GM04503 (cell line): ENCODE measurements at places on chromosomes 11 and 22.

DNA sequence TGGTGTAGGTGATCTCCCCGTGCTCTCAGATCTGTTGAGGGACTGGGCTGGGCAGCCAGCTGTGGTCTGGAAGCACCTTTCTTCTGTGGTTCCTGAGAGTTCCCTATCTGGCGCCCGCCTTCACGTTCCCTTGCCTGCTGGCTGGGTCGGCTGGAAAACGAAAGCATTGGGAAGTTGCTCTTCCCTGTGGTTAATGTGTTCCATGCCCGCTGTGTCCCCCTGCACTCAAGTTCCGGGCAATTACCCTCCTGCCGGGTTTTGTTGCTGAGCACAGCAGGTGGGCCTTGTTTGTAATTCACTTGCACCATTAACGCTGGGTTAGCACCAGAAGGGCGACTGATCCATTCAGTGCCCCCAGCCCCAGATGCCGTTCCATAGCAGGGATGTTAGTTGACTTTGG is 134.1 kb downstream of the GRIK4 start:
- DNase-seq, result no peak

GRCh38 chr22:23509571-23510302 is 70.4 kb downstream of the IGLL1 start:
- DNase-seq, result no peak

- no peak for DNase-seq
These were observed 13.2 kb downstream of the CD6 start for GRCh38 chr11:60984636-60985035.

DNA sequence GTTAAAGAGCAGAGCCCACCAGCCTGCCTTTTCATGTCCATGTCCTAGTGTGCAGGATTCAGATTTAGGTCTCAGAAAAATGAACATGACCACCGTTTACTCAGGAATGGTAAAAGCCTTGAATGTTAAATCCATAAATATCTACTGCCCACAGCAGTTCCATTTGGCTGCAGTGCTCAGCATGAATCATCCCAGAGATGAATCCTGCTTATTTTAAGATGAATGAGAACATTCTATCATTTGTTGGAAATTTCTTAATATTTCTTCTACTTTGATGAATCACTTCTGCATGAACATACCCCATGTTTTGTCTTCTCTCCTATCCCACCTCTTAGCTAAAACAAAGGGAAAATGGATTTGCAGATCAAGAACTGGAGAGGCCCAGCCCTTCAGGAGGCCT is 47.5 kb upstream of the AQP11 start:
- peak; percentile 22 for DNase-seq

GRCh38 chr11:6431861-6432260 is 8.9 kb downstream of the HPX start:
- DNase-seq, result peak; percentile 76

DNA sequence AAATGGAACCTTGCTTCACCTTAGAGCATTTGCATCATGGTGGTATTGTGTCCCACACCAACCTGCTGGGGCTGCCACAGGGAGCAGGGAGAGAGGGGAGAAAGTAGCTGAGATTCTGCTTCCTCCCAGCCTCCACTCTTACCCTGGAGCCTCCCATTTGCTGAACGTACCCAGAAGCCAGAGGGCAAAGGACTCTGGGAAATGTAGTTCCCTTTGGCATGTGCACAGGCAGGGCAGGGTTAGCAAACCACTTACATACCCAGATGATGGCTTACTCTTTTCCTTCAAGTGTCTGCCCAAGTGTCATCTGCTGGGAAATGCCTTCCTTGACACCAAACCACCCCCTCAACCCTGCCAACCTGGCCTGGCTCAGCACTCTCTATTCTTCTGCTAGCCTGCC is 16.9 kb downstream of the SMIM38 start:
- no peak for DNase-seq

DNA sequence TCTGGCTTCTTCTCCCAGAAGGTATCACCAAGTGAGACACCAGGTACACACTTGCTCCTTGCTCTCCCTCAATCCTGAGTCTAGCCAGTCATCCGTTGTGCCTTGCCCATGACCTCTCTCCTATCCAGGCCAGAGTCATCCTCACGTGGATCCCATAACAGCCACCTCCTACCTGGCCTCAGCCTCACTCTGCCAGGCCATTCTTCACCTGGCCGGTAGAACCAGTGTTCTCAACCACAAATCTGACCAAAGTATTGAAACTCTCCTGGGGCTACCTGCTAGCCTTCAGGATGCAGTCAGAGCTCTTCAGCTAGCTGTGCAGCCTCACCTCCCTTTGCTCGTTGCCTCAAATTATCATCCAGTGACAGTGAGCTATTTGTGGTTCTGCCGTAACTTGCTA is 37.7 kb downstream of the CHRDL2 start:
- DNase-seq, result no peak

GRCh38 chr11:106475181-106475580 is 397.7 kb downstream of the AASDHPPT start:
- DNase-seq, result no peak

DNA sequence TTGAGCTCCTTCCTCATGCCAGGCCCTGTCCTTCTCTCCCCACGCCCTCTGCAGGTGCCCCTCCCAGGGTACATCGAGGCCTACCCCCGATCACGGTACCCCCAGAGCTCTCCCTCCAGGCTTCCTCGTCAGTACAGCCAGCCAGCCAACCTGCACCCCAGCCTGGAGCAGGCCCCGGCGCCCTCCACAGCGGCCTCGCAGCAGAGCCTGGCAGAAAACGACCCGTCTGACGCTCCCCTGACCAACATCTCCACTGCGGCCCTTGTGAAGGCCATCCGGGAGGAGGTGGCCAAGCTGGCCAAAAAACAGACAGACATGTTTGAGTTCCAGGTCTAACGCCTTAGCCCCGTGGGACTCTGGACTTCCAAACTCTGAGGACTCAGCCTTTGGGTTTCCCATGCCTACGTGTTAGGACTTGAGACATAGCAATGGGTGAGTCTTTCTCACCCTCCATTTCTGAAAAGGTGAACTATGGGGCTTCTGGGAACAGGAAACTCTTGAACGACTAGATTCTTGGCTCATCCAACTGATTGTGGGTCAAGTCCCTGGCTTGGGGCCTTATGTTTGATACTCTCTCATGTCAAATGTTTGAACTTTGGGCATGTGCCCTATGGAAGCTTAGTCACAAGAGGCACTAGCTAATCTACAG is 32.7 kb downstream of the C11orf91 start:
- DNase-seq, result no peak

DNA sequence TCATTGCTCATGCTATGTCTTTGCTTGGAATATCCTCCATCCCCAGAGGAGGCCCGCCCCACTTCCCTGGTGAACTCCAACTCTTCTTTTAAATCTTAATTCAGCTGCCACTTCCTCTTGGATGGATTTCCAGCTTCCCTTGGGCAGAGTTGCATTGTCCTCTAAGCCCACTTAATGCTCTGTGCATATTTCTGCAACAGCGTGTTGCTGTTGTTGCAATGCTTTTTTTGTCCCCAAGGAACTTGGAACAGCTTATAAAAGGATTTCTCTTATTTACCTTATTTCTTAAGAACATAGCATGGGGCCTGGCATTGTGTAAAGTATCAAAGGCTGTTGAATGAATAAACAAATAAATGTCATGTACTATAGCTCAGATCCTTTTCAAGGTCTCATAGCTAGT is 507.4 kb downstream of the METTL15 start:
- no peak for DNase-seq

- no peak for DNase-seq
These were observed 41.8 kb upstream of the DEUP1 start for GRCh38 chr11:93288767-93289166.

DNA sequence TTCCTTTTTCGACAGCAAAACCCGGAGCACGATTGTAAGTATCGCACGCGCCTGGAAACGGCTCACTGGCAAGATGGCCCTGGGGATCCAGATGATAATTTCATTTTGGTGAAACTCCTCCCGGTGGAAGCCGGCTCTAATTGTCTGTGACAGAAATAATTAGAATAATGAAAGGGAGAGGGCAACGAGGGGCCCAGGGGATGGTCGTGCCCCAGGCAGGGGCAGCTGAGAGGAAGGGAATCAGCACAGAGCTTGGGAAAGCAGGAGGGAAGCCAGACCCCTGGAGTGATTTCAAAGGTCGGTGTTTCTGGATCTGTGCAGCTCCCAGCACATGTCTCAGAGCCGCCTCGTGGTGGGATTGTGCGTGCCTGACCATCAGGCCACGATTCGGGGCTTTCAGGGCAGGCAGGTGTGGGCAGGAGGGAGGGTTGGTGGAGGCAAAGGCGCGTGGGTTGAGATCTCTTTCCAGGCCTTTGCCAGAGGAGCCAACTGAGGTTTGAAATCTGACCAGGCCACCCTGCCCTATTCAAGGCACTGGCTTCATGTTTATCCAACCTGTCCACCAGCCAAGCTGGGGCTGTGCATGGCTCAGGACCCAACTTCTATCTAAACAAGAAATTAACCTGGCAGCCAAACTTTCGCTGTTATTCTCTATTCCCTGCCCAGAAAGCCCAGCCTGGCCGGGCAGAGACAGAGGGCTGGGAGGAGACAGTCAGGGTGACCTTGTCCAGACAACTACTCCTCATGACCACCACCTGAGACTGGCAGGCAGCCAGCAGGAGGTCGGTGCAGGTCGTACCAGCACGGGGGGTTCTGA is 27.8 kb downstream of the ANO1 start:
- DNase-seq, result no peak

GRCh38 chr11:316891-317301 is 3.1 kb downstream of the IFITM1 start:
- DNase-seq, result no peak

- DNase-seq, result no peak
These were observed 63.9 kb upstream of the USP47 start for GRCh38 chr11:11777897-11778296.

GRCh38 chr11:58574881-58575280 is 775 bp downstream of the LPXN start:
- peak; percentile 32 for DNase-seq

DNA sequence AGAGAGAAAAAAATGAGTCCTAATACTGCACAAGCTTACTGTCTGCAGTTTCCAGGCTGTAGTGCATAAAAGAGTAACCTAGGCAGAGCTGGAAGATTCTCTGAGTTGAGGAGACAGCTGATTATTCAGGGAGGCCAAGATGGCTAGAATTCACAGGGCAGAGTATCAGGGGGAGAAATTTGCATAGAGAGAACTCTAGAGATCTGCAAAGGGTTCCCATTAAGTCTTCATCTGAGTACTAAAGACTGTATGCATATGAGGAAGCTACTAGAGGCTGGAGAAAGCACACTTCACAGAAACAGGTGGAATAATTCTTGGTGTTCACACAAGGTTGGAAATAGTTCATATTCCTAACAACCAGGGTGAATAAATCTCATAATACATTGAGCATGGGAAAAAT is 66.6 kb upstream of the RRAS2 start:
- DNase-seq, result no peak

GRCh38 chr11:78586452-78587046 is 11.9 kb upstream of the NARS2 start:
- no peak for DNase-seq

DNA sequence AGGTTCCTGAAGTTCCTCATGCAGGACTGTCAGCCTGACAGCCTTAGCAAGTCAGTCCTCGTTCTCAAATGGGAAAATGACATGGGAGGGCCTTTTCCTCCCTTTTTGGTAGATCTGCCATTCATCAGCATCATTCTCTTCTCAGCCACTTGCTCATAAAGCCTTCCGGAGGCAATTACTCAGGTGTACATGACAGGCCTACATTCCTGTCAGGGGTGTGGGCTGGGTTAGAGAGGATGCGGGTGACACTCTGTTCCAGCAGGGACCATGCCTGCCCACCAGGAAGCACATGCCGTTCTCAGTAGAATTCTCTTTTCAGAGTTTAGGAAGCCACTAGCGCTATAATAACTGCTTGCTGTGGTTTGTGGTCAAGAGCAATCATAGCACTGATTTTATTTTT is 24.2 kb upstream of the ANKK1 start:
- no peak for DNase-seq

DNA sequence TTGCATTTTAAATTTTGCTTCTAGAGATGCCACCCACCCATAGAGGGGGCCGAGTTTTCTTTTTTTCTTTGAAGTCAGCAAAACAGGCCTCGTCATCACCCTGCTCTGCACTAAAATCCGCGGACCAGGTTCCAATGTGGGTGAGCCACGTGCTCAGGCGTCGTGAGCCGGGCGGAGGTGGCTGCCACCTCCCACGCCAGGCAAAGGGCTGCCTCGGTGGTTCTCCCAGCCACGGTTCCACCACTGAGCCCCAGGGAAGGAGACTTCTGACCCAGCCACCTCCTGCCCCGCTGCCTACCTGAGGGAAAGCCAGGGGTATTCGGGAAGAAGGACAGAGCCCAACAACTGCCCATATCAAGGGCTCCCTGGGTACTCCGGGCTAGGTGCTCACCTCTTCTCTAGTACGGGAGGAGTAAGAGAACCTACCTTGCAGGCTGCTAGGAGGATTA is 45.3 kb downstream of the MN1 start:
- DNase-seq, result no peak

GRCh38 chr11:64436000-64436399 is 77.0 kb downstream of the RPS6KA4 start:
- no peak for DNase-seq

- no peak for DNase-seq
These were observed 155.5 kb upstream of the PITPNB start for GRCh38 chr22:28074526-28074925.

DNA sequence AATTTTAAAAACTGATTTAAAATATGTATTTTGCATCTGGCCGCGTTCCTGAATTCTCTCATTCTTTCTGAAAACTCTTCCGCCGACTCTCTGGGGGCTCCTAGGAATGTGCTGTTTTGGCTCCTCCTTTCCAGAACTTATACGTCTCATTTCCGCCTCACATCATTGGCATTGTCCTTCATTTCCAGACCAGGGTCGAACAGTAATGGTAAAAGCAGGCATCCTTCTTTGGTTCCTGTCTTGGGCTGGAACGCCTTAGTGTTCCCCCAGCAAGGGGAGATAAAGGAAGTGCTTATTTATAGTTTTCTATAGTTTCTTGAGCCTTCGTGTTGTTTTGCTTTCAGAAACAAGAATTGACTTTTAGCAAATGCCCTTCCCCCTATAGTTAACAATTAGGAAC is 10.9 kb upstream of the TNNT3 start:
- DNase-seq, result no peak

DNA sequence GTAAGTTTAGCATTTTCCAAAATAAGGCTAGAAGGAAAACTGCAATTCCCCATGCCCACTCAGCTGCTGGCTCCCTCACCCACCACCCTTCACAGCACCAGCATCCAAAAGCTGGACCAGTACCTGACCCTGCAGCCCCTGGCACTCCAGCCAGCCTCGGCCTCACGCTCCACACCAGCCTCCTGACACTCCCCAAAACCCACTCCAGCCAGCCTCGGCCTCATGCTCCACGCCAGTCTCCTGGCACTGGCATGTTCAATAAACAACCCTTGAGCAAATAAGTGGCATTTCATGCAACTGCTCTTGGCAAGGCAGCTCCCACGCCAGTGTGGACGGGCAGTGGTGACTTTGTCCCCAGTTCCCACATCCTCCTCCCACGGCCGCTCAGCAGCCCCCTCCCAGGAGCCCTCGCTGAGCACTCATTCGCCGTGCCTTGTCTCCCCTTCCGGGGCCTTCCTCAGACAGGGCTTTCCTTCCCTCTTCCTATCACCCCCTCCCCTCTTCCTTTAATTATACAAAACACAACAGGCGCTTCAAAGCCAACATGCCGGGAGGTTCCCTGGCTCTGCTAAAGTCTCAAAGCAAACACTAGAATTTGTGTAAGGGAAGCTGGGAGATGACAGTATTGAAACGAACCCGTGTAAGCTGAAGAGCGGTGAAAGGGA is 6.8 kb downstream of the TOLLIP start:
- DNase-seq, result no peak

- DNase-seq, result no peak
These were observed 74.3 kb downstream of the SNX19 start for GRCh38 chr11:130842001-130842400.
